ENCODE measurements at places on chromosomes 12 and 14.

DNA sequence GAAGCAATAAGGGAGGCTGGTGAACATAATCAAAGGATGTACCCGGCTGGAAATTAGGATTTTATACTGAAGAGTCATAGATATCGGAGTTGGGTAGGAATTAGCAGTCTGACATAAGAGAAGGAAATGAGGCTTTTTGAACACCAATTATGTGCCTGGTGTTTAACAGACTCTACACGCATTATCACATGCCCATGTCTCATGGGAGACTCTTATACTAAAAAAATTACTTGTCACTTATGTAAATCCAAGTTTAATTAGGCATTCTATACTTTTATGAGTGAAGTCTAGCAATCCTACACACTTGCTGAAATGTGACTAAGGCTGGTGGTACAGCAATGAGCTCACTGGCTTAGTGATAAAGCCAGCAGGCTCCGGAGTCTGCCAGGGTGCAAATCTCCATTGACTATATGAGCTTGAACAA lies 93.5 kb downstream of the NUAK1 start:
- no peak for DNase-seq

DNA sequence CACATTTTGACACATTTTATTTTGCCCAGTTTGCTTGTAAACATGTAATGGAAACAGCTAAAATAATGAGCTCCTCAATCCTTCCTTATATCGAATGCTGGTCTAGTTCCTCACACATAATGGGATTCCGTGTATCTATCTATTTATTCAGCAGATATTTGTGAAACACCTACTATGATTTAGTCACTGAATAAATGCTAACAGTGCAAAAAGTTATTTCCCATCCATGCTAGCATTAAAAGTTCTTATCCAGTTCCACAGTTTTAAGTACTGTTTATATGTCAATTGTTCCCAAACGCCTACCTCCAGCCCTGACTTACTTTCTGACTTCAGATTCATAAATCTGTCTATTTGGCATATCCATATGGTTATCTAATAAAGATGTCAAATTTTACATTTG lies 1788.7 kb upstream of the FLRT2 start:
- DNase-seq = no peak

GRCh38 chr12:46788072-46788887 lies 37.5 kb downstream of the SLC38A4 start:
- no peak for DNase-seq

GRCh38 chr12:131443019-131444000 lies 267.6 kb upstream of the SFSWAP start:
- DNase-seq = no peak

DNA sequence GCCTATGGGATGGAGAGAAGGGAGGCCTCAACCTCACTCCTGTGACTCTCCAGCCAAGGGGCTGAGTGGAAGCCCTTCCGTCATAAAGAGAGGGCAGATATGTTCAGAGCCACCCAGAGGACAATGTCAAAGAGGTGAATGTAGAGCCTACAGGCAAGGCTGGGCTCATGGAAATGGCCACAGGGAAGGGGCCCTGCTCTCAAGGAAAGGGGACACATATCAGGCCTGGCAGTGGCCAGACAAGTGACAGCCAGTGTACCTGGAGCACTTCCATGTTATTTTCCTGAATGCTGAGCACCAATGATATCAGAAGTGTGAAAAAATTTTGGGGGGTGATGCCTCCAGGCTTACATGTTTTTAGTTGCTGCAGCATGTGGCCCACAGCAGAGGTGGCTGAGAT lies 36.6 kb upstream of the DDX11 start:
- no peak for DNase-seq

DNA sequence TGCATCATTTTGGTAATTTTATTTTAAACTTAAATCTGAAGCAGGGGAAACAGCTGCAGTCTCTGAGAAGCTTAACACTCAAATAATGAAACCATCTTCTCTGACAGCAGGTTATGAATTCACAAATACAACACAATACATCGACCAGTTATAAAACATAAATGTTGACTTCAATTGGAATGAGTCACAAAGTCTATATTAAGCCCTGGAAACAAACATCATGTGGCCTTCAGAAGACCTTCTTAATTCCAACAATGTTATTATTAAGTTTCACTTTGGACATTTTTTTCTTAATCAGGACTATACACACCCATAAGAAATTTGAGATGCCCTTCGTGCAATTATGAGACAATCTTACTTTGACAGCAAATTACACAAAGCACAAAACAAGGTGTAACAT lies 68.9 kb downstream of the CEP128 start:
- no peak for DNase-seq

DNA sequence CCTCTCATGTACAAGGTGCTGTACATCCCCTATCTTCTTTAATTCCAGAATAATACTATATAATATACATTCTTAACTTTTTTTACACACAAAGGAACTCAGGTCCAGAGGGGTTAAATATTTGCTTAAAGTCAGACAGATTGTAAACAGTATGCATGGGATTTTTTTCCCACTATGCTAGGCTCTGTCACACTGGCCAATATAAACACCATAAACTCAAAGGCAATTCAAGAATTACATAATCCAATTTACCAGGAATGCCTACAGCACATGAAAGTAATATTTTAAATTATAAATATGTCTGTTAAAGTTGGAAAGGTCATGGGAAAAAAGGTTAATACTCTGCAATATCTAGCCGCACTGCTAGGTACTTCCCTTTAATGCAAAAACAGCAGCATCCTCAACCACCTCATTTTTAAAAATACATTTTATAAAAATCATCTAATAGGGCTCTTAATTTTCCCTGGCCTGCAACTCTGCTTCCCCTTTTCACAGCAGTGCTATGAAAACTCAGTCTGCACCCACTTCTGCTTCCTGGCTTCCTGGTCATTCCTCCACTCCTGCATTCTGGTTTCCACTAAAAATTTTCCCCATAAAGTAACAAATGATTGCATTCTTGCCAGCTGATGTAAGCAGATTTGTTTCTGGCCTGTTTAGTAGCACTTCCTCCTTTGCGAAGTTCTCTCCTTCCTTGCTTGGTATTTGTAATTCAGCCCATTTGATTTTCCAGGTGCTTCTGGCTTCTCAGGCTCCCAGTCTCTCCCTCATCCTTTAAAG lies 128.1 kb downstream of the ITPR2 start:
- DNase-seq = no peak

GRCh38 chr12:132281038-132281437 lies 48.4 kb downstream of the GALNT9 start:
- DNase-seq = no peak

GRCh38 chr12:11433664-11434063 lies 38.3 kb upstream of the PRB2 start:
- no peak for DNase-seq

GRCh38 chr12:19131025-19131444 lies 1.5 kb downstream of the PLEKHA5 start:
- no peak for DNase-seq

- no peak for DNase-seq
Observed at GRCh38 chr12:1848745-1849144, 28.4 kb downstream of the LRTM2 start.

GRCh38 chr12:20807192-20808080 lies 3.1 kb upstream of the SLCO1B3 start:
- DNase-seq = no peak

DNA sequence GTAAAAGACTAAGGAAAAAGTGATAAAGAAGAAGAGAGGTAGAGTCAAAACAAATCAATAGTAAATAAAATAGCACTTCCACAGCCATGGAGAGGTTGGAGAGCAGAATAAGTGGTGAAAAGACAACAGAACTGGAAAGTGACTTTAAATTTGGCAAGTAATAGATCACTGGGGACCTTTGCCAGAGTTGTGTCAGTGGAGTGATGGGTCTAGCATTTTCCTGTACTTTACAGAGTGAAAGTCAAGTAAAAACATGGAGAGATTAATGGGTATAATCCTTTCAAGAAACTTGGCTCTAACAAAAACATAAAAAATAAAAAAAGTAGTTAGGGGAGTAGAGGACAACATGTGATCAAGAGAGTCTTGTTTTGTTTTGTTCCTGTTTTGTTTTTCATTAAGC lies 502.2 kb upstream of the RPL10L start:
- DNase-seq = no peak

GRCh38 chr14:23344481-23344880 lies 8.2 kb downstream of the SLC22A17 start:
- no peak for DNase-seq

- DNase-seq = no peak
Observed at GRCh38 chr12:13947276-13947946, 34.0 kb downstream of the GRIN2B start.
